Stimulated activated CD8-positive, alpha-beta memory T cell treated with anti-CD3 and anti-CD28 coated beads, Interleukin-15, amount 100 ng/mL, for 24 hours (primary cell): ENCODE measurements at places on chromosomes 2 and 18.

DNA sequence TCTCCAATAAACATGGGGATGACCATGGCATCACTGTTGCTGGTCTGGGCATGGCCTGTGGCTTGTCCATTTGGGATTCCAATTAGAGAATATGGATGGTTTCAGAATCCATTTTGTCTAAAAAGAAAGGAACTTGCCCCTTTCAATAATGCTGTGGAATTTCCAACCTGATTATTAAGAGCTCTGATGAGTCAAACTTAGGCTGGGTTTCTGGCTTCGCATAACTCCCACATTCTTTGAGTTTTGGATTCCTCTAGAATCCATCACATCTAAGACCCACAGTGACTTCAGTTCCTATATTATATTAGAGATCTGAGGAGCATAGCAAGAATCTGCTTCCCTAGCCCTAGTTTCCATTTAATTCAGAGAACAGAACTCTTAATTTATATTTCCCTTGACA is 531.5 kb downstream of the TNS1 start:
- DNase-seq: no peak

- no peak for DNase-seq
Measured at GRCh38 chr2:176084611-176085119, 903 bp upstream of the EVX2 start.

DNA sequence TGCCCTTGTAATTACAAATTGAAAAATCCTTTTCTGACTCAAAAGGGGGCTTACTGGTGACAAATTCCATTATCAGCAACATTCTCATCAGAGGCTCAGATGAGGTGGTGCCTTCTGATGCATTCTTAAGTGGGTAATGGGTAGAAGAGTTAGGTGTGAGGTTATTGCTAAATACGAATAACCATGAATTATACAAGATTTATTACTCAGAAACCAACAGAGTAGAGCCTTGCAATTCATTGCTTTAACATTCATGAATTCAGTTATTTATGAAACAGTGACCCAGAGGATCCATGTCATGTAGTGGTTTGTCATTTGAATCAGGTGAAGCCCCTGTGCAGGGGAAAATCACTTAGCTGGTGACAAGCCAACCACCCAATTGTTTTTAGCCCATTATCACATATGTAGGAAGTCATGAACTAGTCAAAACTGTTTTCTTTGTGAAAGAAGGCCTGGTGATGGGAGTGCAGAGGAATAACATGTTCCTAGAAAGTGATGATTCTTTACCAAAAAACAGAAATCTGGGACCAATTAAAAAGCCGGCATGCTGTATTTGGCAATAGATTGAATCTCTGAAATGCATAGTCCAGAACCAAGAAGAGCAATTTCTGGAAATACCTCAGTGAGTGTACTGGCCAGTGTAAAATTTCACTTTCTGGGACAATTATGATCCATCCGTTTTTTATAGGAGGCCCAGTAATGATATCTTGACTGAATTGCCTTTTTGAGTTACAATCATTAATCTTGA is 70.2 kb downstream of the CRIM1 start:
- no peak for DNase-seq

GRCh38 chr18:6714010-6714409 is 15.5 kb upstream of the ARHGAP28 start:
- no peak for DNase-seq
